ENCODE measurements at places on chromosomes 6 and 20.

DNA sequence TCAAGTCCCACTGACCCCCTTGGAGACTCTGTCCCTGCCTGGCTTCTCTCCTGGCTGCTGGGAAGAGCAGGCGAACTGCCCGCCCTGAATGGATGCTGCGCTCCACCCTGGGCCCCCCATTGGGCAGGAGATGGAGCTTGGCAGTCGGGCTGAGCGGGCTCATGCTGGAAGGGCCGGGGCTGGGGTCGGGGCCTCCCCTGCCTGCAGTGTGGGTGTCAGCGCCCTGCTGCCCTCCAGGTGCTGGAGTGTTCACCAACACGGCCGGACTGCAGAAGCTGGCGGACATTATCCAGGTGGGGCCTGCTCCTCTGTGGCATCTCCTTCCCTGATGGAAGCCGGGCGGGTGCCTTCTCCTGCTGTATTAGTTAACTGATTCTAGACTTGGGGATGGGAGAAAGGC lies 16.0 kb upstream of the TNFRSF6B start:
- no peak for DNase-seq

GRCh38 chr6:2034256-2034655 lies 211.1 kb downstream of the GMDS start:
- DNase-seq: no peak

GRCh38 chr6:166658115-166658791 lies 31.2 kb upstream of the RPS6KA2 start:
- no peak for DNase-seq

- DNase-seq: no peak
Observed at GRCh38 chr6:99148111-99148510, 200.4 kb upstream of the FBXL4 start.

GRCh38 chr6:129605967-129606366 lies 104.0 kb downstream of the ARHGAP18 start:
- no peak for DNase-seq

GRCh38 chr6:169288591-169288990 lies 34.9 kb upstream of the THBS2 start:
- DNase-seq: no peak

DNA sequence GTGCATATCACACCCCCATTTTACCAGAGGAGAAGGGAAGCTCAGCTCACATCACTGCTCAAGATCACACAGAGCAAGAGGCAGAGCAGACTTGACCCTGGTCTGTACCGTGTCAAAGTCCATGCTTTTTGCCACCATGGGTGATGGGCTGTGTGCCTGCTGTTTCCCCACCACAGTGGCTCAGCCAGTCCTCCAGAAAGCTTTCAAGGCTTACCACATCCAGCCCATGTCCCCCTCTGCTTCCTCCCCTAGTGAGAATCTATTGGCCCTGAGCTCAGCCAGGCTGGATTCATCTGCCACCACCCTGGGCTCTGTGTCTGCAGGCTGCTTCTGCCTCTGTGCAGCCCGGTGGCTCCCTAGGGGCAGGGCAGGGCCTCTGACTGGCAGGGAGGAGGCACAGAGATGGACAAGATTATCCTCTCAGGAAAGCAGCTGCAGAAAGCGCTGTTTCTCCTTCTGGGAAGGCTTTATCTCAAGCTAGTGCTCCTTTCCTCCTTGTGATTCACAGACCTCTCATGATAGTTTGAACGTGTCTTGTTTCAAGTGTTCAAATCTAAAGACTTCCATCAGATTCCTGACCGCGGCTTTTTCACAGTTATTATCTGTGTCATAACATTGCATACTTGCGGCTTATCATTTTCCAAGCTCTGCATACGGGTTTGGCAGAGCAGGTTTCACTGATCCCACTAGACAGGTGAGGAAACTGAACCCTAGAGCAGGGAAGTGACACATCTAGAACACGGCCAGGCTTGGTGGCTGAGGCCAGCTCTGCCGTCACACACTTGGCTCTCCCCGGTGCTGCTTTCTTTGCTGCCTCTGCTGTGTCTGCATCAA lies 37.4 kb downstream of the VEGFA start:
- DNase-seq: no peak

- DNase-seq: no peak
Observed at GRCh38 chr6:15061908-15062515, 183.9 kb upstream of the JARID2 start.

- DNase-seq: no peak
Observed at GRCh38 chr6:35370785-35371493, 28.6 kb downstream of the PPARD start.

- no peak for DNase-seq
Observed at GRCh38 chr6:24072038-24072746, 53.8 kb upstream of the NRSN1 start.

- no peak for DNase-seq
Observed at GRCh38 chr20:19649041-19649440, 109.0 kb upstream of the RIN2 start.

Data from NCI-H1092 treated with DMSO at 0.1 percent for 48 hours (cell line).